ENCODE measurements at places on chromosomes 3 and 15.
A peak's percentile ranks its signal among the peaks of the same experiment; 100 is the strongest.

- no peak for DNase-seq
These were observed 2.7 kb downstream of the RBM6 start for GRCh38 chr3:49942651-49943050.

DNA sequence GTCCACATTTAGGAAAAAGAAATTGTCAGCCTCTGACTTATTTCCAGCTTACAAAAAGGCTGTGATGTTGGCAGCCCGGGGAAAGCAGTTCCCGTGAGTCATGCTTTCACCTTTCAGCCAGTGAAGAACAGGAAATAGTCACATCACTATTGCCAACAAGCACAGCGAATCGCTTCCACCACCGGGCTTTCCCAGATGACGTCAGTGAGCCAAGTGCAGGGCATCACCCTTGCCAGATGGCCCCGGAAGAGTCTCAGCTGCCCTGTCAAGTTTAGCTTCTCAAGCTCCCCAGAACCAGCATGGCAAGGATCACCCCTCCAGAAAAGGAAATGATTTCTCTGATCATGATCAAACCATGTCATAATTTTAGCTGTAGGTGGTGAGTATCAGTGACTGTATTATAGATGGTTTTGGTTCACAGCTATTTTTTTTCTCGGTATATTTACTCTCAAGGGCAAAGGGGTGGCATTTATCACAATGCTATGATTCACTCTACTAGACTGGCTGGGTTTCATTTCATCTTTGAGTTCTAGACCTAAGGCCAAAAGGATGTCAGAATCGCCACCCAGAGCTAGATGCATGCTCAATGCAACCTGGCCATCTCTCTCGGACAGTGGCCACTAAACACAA, 32.9 kb downstream of the B3GNT5 start:
- DNase-seq: peak; percentile 82

- DNase-seq: no peak
These were observed 35.2 kb downstream of the SSR3 start for GRCh38 chr3:156519758-156520162.

DNA sequence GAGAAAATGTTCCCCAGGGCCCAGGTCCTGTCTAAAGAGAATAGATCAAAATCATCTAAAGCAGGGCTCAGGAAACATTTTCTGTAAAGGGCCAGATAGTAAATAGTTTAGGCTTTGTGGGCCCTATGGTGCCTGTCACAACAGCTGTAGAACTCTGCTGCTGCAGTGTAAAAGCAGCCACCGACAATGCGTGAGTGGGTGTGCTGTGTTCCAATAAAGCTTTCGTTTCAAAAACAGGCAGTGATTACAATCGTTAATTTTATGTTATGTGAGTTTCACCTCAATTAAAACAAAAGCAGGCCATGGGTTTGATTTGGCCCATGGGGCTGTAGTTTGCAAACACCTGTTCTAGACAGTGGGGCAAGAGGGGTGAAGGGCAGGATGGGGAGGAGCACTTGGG, 12.5 kb upstream of the HEG1 start:
- DNase-seq: no peak

DNA sequence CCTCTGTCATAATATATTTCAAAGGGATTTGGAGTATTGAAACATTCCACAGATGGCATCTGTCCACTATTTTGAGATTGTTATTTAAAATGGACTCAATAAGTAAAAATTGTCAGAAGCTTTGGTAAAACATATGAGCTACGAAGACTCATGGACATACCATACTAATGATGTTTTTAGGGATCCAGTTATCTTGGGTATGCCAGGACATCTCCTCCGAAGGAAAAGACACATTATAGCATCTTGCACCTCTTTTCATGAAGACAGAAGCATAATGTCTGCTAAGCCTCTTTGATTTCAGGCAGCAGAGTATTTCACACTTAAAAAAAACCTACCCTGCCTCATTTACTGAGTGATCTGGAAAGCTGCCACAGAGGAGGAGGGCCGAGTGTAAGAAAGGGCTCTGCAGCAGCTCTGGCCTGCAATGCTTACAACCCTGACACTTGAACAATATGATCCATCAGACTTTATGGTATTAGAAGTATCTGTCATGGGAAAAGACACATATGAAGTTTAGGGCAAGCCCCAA, 284.8 kb downstream of the TUSC7 start:
- DNase-seq: no peak

GRCh38 chr15:28933710-28934445, 48.1 kb downstream of the APBA2 start:
- DNase-seq: no peak

DNA sequence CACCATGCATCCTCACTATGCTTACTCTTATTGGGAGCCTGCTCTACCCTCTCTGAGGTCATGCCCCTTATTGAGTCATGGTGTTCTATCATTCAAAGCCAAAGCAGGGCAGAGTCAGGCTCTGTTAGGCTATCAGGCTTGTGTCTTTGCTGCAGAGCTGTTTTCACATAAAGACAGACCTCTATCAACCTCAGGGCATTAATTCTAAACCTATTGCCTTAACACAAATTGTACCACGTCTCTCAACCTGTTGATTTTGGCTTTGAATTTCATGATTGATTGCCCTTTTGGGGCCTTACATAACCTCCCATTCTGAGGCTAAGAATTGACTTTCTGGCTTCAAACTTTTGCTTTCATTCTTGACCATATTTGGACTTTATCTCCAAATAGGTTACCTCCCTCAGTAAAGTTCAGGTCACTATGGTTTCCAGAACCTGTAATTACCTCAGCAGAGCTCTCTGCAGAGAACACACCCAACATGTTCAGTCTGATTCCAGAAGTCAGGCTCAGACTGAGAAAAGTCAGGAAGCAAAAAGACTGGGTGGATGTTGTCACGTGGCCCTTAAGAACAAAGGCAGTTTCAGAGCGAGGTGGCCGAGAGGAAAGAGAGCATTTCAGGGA, 221.4 kb upstream of the NANOGP8 start:
- DNase-seq: no peak

DNA sequence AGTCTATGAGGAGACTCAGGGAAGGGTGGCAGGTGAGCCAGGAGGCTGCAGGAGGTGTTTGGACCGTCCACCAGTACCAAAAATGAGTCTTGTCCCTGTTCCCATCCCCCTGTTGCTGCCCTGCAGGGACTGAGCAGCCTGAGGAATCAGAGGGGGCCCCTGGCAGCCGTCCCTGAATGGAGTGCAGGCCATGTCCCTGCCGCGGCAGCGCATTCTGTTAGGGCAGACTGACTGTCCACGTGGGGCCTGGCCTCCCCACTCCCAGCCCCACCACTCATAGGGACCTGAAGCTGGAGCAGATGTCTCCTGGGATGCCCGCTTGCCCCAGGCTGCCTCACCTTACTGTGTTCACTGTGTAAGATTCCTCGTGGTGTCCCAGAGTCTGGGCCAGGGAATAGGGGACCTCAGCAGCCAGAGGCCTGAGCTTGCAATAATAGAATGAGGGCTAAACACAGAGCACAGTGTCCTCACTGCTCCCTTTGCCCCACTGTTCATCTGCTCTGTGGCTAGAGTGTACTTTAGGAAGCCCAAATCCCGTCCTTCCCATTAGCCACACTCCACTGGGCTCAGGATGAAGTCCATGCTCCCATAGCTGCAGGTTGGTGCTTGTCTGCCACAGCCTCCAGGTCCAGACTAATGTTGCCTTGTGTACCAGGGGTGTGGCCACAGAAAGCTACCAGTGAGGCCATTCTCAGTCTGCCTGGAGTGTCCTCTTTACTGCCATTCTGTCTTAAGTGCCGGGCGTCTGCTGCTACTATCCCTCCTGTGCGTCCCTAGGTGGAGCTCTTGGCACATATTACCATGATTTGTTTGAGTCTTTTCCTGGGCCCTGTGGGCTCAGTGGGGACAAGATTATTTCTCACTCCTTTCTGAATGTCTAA, 63.2 kb downstream of the HCN4 start:
- no peak for DNase-seq

- DNase-seq: no peak
These were observed 36.7 kb downstream of the SRP14 start for GRCh38 chr15:40002295-40002694.

DNA sequence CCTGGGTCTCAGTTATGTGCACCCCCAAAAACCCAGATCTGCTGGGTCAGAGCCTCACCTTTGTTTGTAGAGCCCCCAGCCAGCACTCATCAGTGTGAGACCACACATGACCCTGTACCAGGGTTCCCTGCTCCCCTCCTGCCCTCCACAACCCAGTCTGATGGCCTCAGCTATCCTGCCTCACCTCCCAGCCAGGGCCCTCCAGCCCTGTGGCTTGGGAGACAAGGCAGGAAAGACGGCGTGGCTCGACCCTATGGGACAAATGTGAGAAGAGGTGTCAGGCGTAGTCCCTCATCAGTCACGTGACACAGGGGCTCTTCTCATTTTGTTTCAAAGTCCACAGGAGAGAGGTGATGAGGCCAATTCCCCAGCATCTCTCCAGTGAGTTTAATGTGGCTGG, 28.3 kb upstream of the PRR23E start:
- DNase-seq: no peak

GRCh38 chr3:149271669-149272068, 50.0 kb upstream of the CP start:
- no peak for DNase-seq

DNA sequence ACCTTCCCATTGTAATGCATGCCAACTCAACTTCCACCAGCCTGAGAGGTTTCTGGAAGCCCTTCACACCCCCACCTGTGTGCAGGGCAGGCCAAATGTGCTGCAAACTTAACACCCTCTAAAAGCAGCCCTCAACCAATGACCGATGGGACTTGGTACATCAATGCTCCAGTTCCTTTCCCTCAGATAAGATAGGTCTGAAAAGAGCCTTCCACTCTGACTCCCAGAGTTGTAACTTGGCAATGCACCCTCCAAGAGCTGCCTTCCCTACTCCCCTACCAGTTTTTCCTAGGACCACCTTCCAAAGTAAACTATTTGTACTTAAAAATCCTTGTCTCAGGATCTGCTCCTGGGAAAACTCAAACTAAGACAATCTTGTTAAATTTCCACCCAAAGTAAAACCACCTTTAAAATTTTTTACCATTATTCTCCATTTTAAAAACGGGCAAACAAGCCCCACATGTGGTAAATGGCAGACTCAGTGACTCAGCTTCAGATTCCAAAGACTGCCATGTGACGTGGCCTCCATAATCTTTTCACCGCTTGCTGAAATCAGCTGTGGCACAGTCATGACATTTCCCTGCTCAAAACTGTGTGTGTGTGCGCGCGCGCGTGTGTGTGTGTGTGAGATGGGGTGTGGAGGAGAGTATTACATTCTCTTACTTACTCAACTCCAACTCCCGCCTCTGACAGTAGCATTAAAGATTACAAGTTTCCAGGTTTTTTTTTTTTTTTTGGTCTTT, 17.2 kb downstream of the RASGRP1 start:
- no peak for DNase-seq

GRCh38 chr15:35505809-35506208, 40.2 kb downstream of the DPH6 start:
- no peak for DNase-seq

DNA sequence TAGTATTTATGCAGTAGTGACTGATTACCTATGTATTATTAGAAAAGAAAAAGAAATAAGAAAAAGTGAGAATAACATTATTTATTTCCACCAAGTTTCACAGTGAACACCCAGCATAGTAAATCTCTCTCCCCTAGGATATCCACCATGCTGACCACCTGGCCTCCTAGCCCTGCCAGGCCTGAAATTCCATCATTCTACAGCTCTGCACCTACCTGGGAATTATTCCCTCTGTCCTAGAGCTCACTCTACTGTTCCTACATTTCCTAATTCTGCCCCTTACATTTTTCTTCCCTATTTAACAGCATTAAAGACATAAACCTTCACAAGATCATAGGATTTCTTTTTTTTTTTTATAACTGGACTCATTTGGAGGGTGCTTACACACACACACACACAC, 525.3 kb upstream of the PPP2R3A start:
- DNase-seq: no peak

DNA sequence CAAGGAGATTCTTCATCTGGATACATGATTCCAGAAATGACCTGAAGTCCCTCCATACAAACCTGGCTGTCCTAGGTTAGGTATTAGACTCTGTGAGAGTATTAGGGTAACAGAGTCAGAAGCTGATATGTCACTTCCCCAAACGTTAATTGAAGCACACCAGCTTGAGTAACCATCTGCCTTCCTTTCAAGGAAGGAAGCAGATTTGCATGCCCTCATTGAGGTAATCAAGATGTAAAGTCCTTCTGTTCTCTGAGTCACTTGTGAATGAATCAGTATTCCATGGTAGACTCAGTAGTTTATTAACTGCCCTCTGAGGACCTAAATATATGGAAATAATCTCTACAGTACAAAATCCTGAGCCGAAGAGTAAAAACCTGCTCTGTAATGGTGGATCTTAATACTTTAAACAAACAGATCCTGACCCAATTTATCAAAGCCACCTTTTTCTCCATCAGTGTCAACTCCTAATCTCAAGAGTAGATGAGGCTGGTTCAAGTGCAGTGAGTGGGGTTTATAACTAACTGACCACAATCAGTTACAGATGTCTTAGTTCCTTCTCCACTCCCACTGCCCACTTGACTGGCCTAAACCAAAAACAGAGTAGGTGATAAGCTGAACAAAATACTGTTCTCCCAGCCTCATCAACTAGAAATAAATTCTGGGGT, 246.2 kb upstream of the CHRM5 start:
- DNase-seq: no peak

DNA sequence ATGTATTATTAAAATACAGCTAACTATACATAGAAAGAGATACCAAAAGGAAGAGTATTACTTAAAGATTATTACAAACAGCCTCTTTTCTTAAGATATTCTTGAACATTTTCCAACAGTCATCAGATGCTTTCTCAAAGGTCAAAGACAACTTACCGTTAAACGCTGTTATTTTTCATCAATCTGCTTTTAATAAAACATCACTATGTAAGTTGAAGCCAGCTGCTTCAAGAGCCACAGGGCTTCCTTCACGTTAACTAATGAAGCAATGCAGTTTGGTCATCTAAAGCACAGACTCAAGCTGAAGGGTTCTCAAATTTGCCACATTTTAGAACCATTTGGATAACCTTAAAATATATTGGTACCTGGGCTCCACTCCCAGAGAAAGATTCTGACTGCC, 578.8 kb downstream of the ROBO2 start:
- DNase-seq: no peak

DNA sequence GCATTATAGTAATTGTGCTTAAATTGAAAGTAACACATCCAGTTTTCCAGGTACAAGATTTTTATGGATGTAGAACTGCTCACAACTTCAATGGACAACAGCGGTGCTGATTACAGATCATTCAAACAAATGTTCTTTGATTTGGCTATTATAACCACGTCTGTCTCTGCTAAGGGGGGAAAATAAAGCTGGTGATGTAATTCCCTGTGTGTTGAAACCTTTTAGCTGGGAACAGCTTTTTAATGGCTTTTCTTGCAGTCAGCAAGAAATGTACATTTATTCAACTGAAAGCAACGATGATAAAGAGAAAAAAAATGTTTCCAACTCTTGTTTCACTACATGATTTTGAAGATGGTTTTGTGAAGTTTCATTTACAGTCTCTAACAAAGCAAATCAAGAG, 431.9 kb upstream of the AGTR1 start:
- no peak for DNase-seq
